Daoy (cell line): ENCODE measurements at places on chromosomes 4 and X. TPM values are rescaled to one million over a fixed set of nuclear protein-coding genes. Genes with fewer than 3 reads are reported as not detected.

The TEX13D gene
- not detected in 2 replicates for total RNA-seq

The ZDHHC15 gene
- 0.06 TPM in 1 of 2 replicates, not detected in the other for total RNA-seq

The MSANTD1 gene
- total RNA-seq = 0.23 and 0.42 TPM in 2 replicates

The NAAA gene
- total RNA-seq = 1.5 and 3.3 TPM in 2 replicates

DNA sequence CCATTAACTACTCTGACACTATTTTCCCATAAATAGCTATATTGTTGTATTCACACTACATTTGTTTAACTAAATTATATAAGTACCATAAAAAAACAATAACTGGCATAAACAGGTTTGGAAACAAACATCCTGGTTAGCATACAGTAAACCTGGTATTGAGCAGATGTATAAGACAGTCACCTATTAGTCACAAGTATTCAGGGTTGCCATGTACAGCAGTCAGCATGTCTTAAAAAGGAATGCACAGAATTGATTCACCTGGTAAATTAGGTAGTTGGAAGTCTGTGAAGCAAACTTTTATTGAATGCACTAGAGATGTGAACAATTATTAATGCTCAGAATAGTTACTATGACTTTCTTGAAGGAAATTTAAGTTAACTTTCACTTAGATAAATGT, 137.9 kb downstream of the FAM13A start:
- no peak for DNase-seq

DNA sequence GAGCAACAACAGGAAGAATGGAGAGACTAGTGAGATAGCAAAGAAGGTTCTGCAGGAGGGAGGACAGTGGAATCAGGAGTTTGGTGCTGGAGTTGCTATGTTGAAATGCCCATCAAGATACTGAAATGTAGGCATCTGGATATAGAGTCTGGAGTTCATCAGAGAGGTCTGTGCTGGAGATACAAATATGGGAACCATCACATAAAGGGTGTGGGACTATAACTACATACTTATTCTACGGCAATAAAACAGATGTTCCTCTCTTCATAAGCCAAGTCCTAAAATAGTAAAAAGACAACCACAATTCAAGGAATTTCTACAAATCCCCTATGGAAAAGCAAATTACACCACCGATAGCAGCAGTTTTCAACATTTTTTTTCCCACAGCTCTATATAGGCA, 1.6 kb downstream of the MED14 start:
- no peak for DNase-seq

DNA sequence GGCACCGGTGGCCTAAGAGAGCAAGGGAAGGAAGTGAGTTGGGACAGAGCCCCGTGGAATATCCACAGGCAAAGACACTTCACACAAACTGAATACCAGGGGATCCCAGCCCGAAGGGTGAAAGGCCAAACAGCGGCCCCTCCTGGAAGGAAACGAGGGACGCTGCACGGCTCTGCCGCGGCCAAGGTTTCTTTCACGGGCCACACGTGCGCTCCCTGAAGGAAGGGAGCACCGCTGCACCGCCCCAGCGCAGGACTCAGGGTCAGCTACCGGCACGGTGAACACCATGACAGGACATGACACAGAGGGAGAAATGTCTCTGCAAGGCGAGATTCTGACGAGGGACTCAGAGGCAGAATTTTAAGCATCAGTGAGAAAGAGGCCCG, 31.5 kb upstream of the GTPBP6 start:
- no peak for DNase-seq

- no peak for DNase-seq
Observed at GRCh38 chr4:184102927-184103326, 114.7 kb downstream of the ENPP6 start.
